ENCODE measurements at places on chromosomes 11 and 22.

DNA sequence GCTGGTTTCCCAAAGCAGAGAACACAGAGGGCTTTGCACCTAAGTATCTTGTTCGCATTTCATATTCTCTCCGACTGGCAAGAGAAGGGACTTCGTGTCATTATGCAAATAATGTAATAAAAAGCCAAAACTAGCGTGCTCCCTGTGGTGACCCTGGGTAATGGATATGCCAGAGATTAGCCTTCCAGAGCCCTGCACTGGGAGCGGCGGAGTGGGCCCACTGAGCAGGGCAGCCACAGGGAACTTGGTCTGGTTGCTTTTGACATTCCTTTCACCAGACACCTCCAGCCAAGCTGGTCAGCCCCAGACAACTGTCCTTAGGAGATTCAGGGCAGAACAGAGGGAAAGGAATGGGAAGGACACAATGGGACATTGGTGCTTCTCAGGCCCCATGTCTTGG is 56.1 kb downstream of the FLI1 start:
- no peak for DNase-seq

GRCh38 chr11:1197431-1197885 is 25.4 kb upstream of the MUC5B start:
- DNase-seq = no peak

- DNase-seq = no peak
Measured at GRCh38 chr11:133156986-133157745, 375.1 kb downstream of the OPCML start.

- DNase-seq = no peak
Measured at GRCh38 chr22:33909911-33910310, 10.4 kb downstream of the LARGE1 start.

GRCh38 chr11:122375687-122376399 is 259.8 kb upstream of the BLID start:
- DNase-seq = no peak

- no peak for DNase-seq
Measured at GRCh38 chr11:35764417-35764816, 101.8 kb downstream of the TRIM44 start.

DNA sequence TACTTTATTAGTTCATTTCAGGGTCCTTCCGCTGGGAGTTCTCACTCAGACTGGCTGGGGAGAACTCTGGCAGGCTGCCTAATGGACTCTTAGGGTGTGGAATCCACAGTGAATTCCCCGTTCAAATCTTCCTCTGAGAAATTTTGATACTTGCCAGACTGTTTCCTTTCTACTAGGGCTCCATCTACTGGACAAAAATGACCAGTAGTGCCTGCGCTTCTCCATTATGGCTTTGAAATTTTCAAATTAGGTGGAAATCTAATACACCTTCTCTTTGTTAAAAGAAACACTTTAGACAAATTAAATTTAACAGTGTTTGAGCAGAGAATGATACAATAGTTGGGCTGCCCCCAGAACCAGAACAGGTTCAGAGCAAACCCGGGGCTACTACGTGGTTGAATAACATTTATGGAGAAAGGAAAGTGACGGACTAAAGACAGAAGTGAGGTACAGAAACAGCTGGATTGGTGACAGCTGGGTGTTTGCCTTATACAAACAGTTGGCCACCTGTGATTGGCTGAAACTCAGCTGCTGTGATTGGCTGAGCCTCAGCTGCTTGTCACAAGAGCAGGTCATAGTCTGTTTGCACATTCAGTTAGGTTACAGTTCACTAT is 52.9 kb upstream of the FDX1 start:
- peak; percentile 72 for DNase-seq

- DNase-seq = no peak
Measured at GRCh38 chr22:29069463-29069862, 3.4 kb upstream of the KREMEN1 start.

GRCh38 chr11:22851477-22851876 is 8.8 kb downstream of the CCDC179 start:
- no peak for DNase-seq

- no peak for DNase-seq
Measured at GRCh38 chr22:21590809-21591641, 23.5 kb downstream of the UBE2L3 start.

GRCh38 chr11:105915021-105915420 is 107.0 kb downstream of the MSANTD4 start:
- no peak for DNase-seq

DNA sequence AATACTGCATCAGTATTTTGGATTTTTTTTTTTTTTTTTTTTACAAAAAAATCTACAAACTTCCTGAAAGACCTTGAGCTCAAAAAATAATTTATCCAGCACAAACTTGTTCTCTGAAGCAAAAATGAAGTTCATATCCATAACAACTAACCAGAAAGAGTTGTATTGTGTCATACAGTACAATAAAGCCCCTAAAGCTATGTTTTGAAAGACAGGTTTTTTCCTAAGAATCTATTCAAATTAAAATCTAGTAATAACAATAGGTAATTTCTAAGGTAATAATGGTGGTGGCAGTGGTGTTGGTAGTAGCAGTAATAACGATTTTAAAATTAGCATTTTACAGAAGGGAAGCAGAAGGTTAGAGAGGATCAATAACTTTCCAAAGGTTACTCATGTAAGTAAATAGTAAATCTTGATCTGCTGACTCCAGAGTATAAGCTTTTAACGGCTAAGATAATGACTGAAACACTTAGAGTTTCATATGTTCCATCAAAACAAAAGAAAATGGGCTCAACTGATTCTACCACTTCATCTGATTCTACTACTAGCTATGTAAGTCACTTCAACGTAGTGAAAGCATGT is 53.3 kb upstream of the GAB2 start:
- DNase-seq = no peak

DNA sequence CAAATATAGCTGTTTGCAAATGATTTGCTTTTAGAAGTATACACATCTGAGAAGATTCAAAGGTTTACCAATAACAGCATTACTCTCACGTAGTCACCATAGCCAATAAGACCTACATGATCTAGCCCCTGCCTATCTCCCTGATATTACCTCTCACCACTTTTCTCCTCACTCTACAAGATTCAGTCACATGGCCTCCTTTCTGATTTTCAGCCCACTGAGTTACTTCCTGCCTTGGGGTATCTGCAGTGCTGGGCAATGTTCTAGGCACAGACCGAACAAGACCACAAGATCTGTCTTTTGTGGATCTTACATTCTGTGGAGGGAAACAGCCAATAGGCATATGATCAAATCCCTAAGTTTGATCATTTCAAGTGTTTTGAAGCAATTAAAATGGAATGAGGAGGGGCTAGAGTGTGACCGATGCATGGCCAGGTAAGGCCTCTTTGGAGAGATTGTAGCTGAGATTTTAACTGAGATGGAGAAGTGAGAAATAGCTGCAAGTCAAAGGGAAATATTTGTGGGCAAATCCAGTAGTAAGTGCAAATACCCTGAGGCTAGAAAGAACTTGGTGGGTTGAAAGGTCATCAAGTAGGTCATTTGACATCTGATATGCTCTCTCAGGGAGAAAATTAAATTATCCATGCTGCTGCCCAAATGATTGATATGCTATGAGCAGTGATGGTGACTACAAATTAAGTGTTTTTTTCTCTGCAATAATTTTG is 43.1 kb downstream of the ARL14EP start:
- no peak for DNase-seq

GRCh38 chr11:102295045-102295444 is 22.2 kb upstream of the BIRC3 start:
- no peak for DNase-seq

GRCh38 chr22:49673048-49673447 is 154.6 kb downstream of the BRD1 start:
- no peak for DNase-seq

DNA sequence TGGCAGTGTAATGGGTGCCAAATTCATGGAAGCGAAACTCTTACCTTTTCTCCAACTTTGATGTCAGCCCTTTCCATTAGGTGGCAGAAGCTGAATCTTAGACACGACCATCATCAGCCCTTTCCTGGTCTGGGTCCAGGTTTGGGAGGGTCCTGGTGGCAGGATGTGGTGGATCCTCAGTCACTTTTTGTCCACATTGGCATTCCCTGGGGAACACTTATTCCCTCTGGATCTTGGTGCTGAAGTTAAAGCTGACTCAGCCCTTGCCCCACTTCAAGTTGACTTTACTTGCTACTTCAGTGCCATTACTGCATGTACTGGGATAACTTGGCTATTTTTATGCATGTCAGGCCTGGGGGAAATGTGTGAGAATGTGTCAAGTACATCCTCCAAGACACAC is 16.6 kb upstream of the NTM start:
- no peak for DNase-seq

- peak; percentile 4 for DNase-seq
Measured at GRCh38 chr22:37943136-37943824, 10.1 kb downstream of the C22orf23 start.

- DNase-seq = peak; percentile 28
Measured at GRCh38 chr11:6298605-6299004, 21.7 kb downstream of the CAVIN3 start.

DNA sequence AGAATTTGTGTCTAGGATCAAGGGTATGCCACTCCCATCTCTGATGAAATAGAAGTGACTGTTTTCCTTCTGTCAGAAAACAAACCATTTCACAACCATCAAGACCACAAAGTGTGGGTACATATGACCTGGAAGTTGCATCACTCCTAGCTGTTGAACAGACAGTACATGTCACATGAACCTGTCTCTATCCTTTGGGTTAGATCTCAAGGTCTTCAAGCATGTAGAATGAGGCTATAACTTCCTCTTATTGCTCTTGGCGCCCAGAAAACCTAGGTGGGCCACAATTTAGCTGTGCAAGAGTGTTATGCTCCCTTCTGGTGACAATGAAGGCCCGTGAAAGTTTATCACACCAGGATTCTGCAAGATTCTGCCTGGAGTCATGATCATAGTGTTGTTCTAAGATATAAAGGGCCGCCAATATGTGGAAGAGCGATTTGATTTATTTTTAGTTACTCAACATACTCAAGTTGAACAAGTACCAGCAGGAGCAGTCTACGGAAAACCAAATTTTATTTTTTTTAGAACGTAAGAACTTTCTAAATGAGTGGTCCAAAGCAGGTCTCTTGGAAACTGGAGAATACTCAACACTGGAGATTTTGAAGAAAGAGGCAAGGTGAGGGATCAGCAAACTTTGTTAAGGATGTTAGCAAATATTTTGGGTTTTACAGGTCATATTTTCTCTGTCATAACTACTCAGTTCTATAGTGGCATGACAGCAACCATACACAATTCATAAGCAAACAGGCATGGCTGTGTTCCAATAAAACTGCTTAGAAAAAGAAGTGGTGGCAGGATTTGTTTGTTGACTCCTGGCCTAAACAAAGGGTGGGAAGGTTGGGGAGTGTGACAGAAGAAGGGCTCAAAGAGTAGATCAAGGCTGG is 101.8 kb downstream of the USP35 start:
- no peak for DNase-seq

DNA sequence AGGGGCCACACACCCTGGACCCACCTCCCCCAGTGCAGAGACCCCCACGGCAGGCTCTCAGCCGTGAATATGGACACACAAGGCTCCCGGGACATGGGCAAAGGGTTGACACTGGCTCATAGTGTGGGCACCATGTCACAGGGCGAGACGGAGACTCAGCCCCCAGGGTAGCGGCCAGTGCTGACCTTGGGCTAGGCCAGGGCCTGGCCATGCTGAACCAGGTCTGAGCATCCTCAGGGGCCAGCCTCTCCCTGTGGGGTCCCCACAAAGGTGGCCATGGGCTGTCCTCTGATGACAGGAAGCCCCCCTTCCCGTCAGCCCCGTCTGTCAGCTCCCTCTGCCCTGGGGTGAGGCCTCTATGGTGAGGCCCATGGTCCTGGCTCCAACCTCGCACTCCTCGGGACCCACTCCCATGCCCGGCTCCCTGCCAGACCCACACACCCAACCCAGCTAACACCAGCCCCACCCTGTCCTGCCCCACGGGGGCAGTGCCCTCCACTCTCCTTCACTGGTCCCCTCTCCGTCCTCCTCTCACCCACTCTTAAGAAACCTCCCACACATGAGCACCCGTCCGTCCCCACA is 19.0 kb upstream of the PRODH start:
- no peak for DNase-seq

GRCh38 chr11:9748361-9748970 is 84.6 kb downstream of the SWAP70 start:
- peak; percentile 15 for DNase-seq

DNA sequence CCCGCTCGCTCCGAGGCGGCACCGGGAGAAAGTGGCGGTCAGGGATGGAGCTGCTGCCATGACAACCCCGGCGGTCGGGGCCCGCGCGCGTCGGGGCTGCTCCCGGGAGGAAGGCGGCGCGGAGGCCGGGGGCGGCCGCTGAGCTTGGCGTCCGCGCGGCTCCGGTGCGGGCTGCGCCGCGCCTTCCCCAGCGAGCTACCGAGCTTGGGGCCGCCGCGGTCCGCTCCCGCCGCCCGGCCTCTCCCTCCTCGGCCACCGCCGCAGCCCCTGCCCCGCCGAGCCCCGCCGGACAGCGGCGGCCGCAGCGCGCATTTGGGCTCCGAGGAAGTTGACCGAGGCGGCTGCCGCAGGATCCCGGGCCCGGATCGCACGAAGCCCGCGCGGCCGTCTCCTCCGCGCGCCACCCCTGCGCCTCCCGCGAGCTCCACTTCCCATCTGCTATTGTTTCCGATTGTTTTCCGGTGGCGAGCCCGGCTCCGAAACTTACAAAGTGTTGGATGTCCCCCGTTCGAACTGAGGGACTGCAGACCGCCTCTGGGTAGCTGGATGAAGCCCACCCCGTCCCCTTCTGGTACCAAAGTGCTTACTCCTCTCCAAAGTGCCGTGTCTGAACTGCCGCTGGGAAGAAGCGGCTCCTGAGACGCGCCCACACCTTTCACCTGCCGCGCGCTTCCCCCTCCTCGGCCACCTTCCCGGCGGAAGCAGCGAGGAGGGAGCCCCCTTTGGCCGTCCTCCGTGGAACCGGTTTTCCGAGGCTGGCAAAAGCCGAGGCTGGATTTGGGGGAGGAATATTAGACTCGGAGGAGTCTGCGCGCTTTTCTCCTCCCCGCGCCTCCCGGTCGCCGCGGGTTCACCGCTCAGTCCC is 540.3 kb downstream of the NTM start:
- DNase-seq = no peak

DNA sequence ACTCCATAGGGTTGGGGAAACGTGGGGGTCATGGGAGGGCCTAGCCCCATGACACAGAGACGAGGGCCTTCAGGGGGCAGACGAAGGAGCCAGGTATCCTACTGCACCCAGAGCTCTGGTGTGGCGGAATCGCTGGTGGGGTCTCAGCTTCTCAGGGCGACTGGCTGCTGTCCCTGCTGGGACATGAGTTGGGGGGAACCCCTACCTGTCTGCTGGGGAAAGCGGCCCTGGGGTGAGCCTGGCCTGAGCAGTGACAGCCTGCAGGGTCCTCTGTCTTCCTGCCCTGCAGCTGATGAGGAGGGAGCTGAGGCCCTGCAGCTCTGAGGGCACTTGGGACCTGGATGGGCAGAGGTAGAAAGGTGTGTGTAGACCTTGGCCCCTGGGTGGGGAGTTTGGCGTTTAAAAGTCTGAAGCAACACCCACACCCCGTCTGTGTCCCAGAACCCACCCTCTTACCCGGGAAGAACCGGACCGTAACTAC is 33.6 kb upstream of the GRAMD4 start:
- no peak for DNase-seq
